ENCODE measurements at places on chromosomes 11 and 22.

- no peak for DNase-seq
Measured at GRCh38 chr22:30381264-30381663, 5.9 kb downstream of the RNF215 start.

DNA sequence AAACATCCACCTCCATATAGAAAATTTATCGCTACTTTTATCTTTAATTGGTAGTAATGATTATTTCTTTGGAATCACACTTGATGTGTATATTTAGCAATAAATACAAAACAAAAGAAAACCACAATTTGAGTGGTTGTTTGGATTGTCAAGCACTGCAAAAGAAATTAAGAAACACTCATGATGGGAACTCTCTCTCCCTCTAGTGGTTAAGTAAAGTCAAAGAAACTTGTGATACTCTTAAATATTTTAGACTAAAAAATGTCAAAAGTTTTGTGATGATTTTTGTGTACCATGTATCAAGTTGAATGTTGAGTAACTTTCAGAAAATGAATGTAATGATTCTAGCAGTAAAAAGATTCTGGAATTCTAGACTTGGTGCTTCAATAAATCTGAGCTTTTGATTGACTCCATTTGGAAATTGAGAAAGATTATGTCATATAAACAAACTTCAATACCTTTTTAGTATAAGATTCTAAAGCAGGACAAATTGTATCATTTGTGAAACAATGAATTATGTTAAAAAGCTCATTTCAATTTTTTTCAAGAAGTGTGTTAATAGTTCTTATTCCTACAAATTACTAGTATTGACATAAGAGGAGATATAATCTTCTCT lies 20.8 kb downstream of the MUC15 start:
- DNase-seq = no peak

DNA sequence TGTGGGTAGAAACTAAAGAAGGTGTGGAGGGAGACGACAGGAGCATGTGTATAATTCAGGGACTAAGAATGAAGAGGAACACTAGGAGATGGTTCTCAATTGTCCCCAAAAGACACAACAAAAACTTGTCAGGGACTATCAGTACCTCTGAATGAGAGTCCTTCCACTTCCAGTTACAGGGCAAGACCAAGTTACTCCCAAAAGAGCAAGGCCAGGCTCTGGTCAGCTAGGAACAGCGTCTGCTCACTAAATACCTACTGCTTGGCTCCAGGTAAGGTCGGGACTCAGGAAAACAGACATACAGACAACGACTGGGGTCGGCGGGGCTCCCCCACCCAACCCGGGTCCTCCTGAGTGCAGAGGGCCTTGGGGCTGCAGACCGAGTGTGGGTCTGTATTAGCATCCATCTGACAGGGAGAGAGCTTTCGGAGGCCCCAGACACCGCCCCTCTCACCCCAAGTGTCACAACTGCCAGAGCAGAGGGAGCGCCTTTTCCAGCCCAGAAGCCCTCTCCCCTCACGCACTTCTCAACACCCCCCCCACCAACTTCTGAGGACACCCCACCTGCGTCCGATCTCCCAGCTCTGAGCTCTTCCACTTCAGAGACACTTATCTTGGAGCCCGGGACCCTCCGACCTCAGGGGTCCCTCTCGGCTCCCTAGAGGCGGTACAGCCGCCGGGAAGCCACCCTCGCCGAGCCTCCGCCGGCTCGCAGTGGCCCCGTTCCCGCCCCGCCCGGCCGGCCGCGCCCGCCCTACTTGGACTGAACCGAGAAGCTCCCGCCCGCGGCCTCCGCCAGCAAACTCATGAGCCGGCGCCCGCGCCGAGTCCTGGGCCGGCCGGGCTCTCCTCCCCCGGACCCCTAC lies 522 bp downstream of the RHOG start:
- DNase-seq = no peak

- no peak for DNase-seq
Measured at GRCh38 chr22:23284504-23285033, 104.3 kb downstream of the BCR start.

DNA sequence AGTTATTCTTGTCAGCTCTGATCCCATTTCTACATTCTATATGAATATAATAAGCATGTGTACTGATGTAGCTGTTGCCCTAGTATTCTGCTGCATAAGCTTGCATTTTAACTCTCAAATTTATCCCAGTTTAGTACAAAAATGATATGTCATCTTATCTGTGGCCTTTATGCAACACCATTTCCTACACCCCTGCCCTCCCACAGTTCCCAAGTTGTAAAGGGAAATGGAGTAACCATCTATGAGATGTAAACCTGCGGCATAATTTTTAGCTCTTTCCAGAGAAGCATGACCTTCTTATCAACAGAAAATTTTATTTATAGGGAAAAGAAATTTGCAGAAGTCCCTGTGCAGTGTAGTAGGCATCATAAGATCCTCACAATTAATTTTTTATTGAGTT lies 18.9 kb upstream of the CARD18 start:
- no peak for DNase-seq

DNA sequence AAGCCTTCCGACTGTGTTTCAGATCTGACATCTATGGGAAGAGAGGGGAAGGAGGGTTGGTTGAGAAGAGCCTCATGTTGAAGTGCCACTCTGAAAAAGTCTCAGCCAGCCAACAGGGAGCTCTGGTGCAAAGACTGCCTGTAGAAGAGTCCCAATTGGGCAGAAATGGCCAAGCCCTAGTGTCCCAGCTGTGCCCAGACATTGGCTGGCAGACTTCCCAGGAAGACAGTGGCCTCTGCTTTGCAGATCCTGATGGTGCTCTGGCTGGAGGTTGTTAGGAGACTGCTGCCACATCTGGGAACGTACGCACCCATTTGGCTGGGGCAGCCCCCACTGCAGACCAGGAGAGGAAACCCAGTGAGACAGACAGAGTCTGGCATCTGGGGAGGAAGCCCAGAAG lies 3.2 kb upstream of the PLA2G3 start:
- no peak for DNase-seq

DNA sequence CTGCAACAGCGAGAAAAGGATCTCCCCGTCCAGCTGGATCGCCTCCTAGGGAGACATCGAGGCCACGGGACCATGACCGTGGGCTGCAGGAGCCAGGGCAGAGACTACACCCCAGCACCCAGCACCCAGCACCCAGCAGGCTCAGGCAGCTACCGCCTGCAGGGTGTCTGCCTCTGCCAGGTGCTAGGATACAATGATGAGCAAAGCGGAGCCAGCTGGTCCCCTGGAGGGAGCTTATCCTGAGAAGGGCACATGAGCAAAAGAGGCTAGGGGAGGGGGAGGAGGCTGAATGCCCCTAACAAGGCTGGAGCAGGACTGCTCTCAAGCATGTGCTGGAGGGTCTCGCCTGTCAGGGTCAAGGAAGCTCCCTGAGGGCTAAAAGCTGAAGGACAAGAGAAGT lies 4.8 kb upstream of the CASTOR1 start:
- no peak for DNase-seq

DNA sequence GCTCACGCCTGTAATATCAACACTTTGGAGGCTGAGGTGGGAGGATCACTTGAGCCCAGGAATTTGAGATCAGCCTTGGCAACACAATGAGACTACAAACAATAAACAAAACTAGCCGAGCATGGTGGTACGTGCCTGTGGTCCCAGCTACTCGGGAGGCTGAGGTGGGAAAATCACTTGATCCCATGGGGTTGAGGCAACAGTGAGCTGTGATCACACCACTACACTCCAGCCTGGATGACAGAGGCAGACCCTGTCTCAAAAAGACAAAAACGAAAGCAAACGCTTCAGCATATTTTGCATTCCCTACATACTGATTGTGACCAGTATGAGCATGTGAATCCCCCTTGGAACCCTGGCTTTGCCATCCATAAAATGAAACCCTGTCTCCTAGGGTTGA lies 33.9 kb upstream of the MN1 start:
- no peak for DNase-seq

- no peak for DNase-seq
Measured at GRCh38 chr11:115169251-115169650, 335.0 kb downstream of the CADM1 start.

DNA sequence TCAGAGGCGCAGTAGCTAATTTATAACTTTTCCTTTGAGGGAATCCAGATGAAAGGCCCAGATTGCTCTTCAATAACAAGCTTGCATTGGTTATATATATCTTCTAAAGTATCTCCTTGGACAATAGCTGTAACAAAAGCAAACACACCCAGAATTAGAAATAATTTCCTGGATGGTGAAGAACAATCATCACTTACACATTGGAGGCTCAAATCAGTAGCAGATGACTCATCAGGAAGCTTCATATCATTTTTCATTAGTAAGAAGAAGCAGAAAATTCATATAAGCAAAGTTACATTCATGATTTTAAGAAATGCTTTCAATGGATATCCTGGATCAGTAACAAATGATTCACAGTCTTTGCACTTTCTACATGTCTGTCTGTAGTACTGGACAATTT lies 173.6 kb upstream of the CCDC90B start:
- no peak for DNase-seq

DNA sequence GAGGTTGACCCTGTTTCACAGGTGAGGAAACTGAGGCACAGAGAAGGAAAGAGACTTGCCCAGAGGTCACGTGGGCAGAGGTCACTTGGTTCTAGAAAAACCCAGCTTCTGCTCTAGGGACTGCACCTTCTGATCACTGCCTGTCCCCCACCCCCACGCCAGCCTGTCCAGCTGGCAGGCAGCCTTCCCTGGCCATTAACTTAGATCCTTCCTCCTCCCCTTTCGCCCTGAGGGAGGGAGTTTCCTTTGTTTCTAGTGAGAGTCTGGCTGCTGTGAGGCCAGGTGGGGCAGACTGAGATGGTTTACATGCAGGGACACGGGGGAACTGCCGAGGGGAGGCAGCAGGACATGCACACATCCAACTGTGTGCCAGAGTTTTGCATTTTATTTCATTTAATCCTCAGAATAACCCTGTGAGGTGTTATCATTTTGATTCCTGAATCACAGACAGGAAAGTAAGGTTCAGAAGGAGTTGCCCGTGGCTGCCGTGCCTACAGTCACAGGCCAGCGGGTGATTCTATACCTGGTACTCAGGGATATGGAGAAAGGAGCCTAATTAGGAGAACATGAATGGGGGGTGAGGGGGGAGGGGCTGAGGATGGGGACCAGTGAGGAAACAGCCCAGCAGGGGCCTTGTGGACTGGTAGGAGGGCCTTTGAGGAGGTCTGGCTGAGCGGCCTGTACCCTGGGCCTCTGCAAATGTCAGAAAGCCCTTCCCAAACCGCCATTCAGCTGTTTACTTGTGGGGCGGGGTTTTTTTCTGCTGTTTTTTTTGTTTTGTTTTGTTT lies 3.4 kb downstream of the FAM83F start:
- no peak for DNase-seq

GRCh38 chr11:128575174-128575960 lies 12.0 kb downstream of the ETS1 start:
- no peak for DNase-seq

DNA sequence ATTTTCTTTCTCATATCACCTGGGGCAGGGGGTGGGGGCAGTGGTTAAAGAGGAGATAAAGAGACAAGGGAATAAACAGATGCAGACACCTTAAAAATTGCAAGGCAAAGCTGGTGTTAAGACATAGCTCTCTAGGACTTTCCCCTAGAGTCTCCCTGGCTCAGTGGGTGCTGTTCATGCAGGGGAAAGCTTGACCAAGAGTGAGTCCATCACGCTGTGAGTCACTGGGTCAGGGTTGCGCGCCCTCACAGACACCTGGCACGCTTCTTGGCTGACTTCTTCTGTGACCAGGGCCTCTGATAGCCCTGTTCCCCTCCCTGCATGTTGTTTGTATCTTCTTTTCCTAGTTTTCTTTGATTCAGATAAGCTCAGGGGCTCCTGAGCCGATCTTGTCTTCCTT lies 31.9 kb downstream of the COMMD9 start:
- DNase-seq = no peak

- peak; percentile 17 for DNase-seq
Measured at GRCh38 chr11:59615120-59615636, 396 bp downstream of the OSBP start.

DNA sequence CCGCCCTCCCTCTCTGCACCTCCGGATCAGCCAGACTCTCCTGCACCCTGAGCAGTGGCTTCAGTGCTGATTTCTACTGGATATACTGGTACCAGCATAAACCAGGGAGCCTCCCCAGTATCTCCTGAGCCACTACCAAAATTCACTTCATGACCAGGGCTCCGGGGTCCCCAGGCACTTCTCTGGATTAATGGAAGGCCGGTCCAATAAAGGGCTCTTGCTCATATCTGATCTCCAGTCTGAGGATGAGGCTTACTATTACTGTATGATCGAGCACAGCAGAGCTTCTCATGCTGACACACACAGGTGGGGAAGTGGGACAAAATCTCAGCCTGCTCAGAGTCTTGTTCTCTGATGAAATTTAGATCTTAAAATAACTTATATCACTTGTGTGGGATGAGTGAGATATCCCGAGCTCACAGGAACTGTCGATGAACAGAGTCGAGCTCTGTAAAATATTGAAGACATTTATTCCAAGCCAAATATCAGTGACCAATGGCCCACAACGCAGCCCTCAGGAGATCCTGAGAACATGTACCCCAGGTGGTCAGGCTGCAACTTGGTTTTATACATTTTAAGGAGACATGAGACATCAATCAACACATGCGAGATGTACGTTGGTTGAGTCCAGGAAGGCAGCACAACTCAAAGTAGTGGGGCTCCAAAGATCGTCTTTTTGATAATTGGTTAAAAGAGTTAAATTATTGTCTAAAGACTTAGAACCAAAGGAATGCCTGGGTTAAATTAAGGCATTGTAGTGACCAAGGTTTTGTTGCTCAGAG lies 93.0 kb upstream of the TOP3B start:
- no peak for DNase-seq

DNA sequence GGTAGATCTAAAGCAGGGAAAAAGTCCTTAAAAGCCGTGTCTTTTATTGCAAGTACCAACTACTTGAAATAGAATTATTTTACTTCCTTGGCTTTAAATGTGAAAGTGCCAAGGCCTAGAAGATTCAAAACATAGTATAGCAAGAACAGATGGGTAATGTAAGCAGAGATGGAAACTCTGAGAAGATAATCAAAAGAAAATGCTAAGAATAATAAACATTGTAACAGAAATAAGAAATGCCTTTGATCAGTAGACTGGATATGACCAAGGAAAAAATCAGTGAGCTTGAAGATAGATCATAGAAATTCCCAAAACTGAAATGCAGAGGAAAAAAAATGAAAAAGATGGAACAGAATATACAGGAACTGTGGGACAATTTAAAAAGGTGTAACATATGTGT lies 113.1 kb downstream of the BLID start:
- DNase-seq = no peak

DNA sequence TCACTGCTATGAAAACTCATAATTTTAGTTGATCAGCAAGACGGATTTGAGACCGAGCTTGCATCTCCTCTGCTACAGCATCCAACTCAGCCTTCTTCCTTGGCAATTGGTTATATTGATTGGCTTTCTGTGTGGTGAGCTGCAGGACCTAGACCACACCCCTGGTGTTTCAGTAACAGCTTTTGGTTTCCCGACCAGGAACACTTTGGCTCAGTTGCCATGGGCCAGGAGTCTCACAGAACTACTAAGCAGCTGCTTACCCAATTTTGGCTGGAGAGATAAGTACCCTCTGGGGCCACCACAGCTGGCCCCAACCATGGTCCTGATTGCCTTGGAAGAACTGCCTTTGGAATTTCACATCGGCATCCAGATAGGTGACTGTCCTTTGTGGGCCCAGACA lies at the start of gene GLYATL1:
Gene GLYATL1 (plus strand): TSS at position 212 of the 400 bp plus-strand sequence. CDS start 7,600 bp downstream, outside the sequence.
- DNase-seq = no peak
